ENCODE measurements at places on chromosomes 6 and 20.

DNA sequence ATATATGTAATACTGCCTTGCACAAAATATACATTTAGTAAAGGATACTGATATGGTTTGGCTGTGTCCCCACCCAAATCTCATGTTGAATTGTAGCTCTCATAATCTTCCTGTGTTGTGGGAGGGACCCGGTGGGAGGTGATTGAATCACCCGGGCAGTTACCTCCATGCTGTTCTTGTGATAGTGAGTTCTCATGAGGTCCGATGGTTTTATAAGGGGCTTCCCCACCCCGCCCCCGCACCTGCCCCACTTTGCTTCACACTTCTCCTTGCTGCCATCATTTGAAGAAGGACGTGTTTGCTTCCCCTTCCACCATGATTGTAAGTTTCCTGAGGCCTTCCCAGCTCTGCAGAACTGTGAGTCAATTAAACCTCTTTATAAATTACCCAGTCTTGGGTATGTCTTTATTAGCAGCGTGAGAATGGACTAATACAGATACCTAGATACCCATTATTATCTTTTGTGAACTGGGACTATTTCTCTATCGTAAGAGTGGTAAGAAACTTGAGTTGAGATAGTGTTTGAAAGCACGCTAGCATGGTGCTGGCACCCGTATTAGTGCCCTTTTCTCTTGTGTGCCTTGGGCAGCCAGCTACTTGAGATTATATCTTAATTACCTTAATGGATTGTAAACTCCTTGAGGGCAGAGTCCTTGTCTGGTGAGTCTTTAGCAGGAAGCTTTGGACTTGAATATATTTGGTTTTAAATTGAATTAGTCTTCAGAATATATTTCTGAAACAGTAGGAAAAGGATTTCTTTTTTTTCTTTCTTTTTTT, 25.6 kb downstream of the TOP1 start:
- no peak for DNase-seq

GRCh38 chr6:108592371-108593337, 31.9 kb downstream of the FOXO3 start:
- peak; percentile 43 for DNase-seq

DNA sequence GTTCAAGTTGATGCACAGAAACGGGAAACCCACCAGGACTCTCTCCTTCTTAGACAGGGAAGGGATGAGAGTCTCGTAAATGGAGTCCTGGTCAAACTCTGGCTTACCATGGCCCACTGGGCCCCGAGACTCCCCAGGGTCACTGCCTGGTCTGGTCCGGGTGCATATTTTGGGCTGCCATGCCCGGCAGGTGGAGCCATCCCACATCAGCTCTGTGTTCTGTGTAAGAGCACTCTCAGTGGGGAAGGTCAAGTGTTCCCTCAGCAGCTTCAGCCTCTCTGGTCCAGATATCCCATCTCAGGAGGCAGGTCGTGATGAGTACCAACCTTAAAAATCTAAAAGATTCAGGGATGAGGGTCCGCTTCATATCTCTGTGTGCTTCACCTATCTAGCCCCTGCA, 138.8 kb downstream of the EDN3 start:
- no peak for DNase-seq

DNA sequence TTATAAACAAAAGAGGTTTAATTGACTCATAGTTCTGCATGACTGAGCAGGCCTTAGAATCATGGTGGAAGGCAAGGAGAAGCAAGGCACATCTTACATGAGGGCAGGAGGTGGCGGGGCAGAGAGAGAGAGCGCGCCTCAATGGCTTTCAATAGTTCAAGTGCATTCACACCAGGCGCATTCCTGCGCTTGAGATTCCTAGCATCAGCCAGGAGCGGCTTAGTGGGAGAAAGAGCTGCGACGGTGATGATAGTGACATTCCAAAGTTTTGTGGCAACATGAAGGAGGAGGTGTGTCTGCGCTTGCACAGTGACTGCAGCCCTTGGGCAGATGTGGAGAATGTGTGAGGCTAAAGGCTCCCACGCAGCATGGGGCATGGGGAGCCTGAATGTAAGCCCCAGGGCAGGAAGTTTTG, 25.0 kb upstream of the EMILIN3 start:
- DNase-seq = no peak

- no peak for DNase-seq
These were observed 740.8 kb downstream of the PHF3 start for GRCh38 chr6:64376394-64376793.

- DNase-seq = peak; percentile 30
These were observed 22.2 kb upstream of the PNPLA1 start for GRCh38 chr6:36247693-36248092.

- DNase-seq = no peak
These were observed 237.9 kb upstream of the PDE10A start for GRCh38 chr6:165900970-165901369.

DNA sequence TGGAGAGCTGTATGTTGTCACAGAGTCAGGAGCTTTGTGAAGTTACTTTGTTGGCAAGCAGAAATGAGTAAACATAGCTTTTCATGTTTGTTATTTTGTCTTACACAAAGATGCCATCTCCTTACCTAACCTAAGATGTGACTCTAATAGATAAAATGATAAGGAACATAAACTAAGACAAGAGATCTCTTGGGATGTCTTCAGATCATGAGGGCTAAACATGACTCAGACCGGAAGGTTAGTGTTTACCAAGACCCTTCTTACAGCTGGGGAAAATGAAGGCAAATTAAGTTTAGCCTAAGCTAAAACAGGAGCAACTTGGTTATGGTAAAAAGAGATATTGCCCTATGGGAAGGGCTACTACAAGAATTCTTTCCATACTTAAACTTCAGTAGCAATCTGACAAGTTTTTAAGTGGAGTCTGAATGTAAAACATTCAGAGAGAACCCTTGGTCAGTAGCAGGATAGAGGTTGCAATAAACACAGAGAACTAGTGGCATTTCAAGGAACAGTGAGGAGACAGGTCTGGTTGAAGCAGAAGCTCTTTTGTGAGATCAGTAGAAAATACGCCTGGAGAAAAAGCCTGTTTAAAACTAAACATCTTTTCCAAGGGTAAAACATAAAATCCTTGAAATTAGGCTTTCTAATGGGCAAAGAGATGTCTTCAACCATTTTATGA, 29.9 kb downstream of the SGK1 start:
- DNase-seq = no peak

DNA sequence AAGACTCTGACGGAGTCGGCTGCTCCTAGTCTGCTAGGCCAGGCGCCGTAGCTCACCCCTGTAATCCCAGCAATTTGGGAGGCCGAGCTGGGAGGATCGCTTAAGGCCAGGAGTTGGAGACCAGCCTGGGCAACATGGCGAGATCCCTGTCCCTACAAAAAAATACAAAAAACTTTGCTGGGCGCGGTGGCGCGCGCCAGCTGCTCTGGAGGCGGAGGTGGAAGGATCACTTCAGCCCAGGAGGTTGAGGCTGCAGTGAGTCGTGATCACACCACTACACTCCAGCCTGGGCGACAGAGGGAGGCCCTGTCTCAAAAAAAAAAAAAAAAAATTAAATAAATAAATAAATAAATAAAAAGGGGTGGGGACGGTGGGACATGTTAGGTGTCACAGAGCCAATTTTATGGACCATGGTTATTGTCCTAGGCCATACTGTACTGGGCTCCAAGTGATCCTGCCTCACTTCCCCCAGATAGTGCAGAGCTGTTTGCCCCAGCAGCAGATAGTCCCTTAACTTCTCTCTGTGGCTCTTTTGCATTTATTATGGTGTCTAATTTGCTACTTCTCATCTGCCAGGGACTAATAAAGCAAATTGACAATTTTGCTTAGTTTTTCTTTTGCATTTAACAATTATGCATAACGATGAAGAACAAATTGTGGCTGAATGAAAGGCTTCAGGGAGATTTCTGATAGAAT, 5.2 kb downstream of the PI16 start:
- DNase-seq = no peak

GRCh38 chr6:34059136-34059731, 86.7 kb downstream of the GRM4 start:
- DNase-seq = no peak

All from muscle of arm (tissue), 14 donors.